Heart right ventricle (tissue), 16 donors: ENCODE measurements at places on chromosomes 4 and X. TPM values are rescaled to one million over a fixed set of nuclear protein-coding genes. Genes with fewer than 3 reads are reported as not detected.

MFAP3L gene
- total RNA-seq = 5.8 TPM

SLC25A4 gene
- total RNA-seq = 2,516 TPM

ANK2 gene
- total RNA-seq = 289 TPM

CCKAR gene
- total RNA-seq = not detected

TLL1 gene
- total RNA-seq = 0.96 TPM

NWD2 gene
- total RNA-seq = not detected

PLP1 gene
- total RNA-seq = 1.3 TPM

WNK3 gene
- total RNA-seq = 0.60 TPM

GRCh38 chr4:112518675-112519074, 2.7 kb upstream of the NEUROG2 start:
- peaks cover 100% of the 10 kb centered on the region for H3K27me3 ChIP-seq
- DNase-seq = no peak
- H3K4me1 ChIP-seq = peaks cover 21% of the 10 kb centered on the region
- H3K4me3 ChIP-seq = no peak overlapping the region

DNA sequence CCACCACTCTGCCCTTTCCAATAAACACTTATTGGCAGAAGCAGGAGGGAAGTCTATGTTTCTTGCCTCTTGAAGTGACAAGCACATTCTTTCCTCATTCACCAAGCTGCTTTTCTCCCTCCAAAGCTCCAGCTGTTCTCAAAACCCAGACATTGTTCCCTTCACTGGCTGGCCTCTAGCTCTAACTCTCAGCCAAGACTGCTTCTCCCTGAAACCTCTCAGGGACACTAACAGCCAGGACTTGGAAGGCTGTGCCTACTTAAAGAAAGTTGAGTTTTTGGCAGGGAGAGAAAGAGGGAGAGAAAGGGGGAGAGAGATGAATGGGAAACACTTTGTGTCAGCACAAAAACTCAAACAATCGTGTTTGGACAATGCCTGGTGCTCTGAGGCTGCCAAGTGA, 99.5 kb downstream of the COX18 start:
- H3K4me3 ChIP-seq = no peak overlapping the region
- no peaks in the 10 kb centered on the region for H3K4me1 ChIP-seq
- no peak for DNase-seq
- H3K27me3 ChIP-seq = no peaks in the 10 kb centered on the region

GRCh38 chr4:183675625-183676024, 16.5 kb downstream of the TRAPPC11 start:
- DNase-seq = no peak
- H3K27ac ChIP-seq = no peak overlapping the region
- no peaks in the 10 kb centered on the region for H3K27me3 ChIP-seq
- no peaks in the 10 kb centered on the region for H3K4me1 ChIP-seq
- no peak overlapping the region for H3K4me3 ChIP-seq
- peaks cover 83% of the 10 kb centered on the region for H3K36me3 ChIP-seq

DNA sequence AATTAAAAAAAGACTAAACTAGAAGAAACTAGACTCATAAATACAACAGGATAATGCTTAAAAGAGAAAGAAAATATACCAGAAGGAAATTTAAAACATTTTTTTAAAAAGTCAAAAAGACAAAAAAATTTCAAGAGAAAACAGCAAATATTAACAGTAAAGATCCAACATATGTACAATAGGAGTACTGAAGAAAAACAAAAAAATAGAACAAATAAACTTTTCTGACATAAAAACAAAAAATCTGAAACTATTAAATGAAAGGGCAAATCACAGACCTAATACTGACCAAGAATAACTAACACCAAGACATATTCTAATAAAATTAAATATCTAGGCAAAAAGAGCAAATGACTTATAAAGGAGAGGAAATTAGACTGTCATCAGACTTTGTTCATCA, 11.5 kb downstream of the DNAJB14 start:
- no peak overlapping the region for H3K4me3 ChIP-seq
- no peak for DNase-seq
- no peak overlapping the region for H3K27ac ChIP-seq
- H3K36me3 ChIP-seq = peaks cover 20% of the 10 kb centered on the region
- no peaks in the 10 kb centered on the region for H3K27me3 ChIP-seq

DNA sequence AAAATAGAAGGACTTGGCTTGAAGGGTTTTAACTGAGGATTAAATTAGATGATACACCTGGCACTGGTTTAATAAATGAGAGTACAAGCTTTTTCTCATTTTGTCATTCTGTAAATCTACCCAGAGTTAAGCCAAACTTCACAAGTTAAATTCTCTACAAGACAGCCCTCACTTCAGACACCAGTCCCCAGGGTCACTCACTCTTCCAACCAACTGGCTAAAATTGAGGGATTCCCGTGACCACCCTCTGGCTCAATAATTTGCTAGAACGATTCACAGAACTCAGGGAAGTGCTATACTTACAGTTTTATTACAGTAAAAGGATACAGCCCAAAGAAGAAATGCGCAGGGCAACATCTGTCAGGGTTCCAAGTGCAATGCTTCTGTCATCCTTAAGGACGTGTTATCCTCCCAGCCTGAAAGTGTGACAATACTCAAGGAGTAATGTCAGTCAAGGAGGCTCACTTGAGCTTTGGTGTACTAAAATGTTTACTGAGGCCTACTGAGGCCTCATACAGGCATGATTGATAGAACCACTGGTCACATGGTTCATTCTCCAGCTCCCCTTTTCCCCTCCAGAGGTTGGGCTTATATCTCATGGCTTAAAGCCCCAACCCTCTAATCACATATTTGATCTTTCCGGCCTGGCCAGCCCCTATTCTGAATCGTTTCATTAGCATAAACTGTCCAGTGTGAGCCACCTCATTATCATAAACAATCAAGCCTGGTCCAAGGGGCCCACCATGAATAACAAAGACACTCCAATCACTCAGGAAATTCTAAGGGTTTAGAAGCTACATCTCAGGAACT, 9.6 kb upstream of the TMSB4X start:
- no peak for DNase-seq
- H3K4me1 ChIP-seq = no peaks in the 10 kb centered on the region
- no peaks in the 10 kb centered on the region for H3K36me3 ChIP-seq
- H3K27me3 ChIP-seq = no peaks in the 10 kb centered on the region
- no peak overlapping the region for H3K27ac ChIP-seq

DNA sequence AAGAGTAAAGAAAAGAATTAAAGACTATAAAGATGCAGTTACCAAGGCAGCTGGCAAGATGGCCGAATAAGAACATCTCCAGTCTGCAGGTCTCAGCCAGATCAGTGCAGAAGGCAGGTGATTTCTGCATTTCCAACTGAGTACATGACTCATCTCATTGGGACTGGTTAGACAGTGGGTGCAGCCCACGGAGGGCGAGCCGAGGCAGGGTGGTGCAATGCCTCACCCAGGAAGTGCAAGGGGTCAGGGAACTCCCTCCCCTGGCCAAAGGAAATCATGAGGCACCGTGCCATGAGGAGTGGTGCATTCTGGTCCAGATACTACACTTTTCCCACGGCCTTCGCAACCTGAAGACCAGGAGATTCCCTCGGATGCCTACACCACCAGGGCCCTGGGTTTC, 20.5 kb downstream of the SPIN4 start:
- DNase-seq = no peak
- H3K4me3 ChIP-seq = no peak overlapping the region
- H3K36me3 ChIP-seq = no peaks in the 10 kb centered on the region
- no peak overlapping the region for H3K27ac ChIP-seq
- H3K27me3 ChIP-seq = no peaks in the 10 kb centered on the region
- H3K4me1 ChIP-seq = no peaks in the 10 kb centered on the region

GRCh38 chrX:32530802-32531403, 680.4 kb downstream of the DMD start:
- H3K4me3 ChIP-seq = peak overlapping the region; percentile 34
- H3K27ac ChIP-seq = no peak overlapping the region
- DNase-seq = no peak

DNA sequence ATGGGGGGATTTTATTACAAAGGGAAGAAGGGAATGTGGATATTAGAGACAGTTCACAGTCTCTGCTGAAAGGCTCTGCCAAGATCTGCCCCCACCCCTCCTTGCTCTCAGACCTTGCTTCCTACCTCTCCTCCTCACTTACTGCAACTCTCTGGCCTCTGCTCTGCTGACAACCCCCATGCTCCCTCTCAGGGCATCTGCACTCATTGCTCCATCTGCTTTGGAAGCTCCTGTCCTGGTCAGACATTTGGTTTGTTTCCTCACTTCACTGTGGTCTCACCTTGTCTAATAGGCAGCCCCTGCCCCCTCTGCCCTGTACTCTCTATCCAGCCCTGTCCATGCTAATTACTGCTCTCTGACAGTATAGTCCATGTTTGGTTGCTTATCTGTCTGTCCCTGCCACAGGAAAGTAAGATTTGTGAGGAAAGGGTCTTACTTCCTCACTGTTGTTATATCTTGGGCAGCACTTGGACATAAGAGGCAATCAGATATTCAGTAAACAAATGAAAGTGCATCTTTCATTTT, 189.3 kb downstream of the PTTG2 start:
- H3K4me1 ChIP-seq = peaks cover 19% of the 10 kb centered on the region
- H3K27ac ChIP-seq = no peak overlapping the region
- no peak overlapping the region for H3K4me3 ChIP-seq
- H3K36me3 ChIP-seq = no peaks in the 10 kb centered on the region
- H3K27me3 ChIP-seq = no peaks in the 10 kb centered on the region
- no peak for DNase-seq
